ENCODE measurements at places on chromosomes 11 and 22.
A peak's percentile ranks its signal among the peaks of the same experiment; 100 is the strongest.

DNA sequence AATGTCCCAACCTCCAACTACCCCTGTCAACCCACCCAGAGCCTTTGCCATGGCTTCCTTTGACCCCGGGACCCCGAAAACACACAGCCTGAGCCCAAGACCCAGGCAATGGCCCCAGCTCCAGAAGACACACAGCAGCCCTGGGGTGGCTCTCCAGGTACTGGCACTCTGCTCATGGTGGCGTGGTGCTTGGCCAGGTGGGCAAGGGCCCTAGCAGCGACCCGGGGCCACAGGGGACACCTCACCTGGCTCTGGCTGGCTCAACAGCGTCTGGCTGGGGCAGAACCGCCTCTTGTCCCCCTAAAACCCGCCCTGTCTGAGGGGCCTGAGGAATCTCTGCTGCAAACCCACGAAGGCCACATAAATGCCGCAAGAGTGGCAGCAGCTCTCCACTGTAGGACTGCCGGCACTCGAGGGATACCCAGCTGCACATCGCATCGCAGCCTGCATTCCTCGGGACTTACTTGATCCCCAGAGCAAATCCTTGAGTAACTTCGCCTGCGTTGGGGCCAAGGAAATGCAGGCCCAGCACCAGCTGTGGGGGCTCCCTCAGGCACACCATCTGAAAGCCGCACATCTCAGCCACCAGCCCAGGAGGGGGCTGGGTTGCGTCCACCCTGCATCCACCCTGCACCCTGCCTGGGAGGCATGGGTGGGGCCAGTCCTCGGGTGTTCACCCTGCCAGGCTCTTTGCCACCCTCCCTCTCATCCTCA lies 23.1 kb upstream of the GNB1L start:
- no peak for DNase-seq

GRCh38 chr22:32775957-32776356 lies 25.5 kb upstream of the TIMP3 start:
- no peak for DNase-seq

- DNase-seq: no peak
These were observed 404.6 kb downstream of the TBC1D22A start for GRCh38 chr22:47167056-47167455.

- DNase-seq: no peak
These were observed 64.0 kb downstream of the SOX6 start for GRCh38 chr11:16292167-16292859.

- no peak for DNase-seq
These were observed 265.7 kb upstream of the CADM1 start for GRCh38 chr11:115769891-115770290.

- DNase-seq: no peak
These were observed 326.9 kb downstream of the CTTN start for GRCh38 chr11:70725278-70725677.

GRCh38 chr11:76674517-76675400 lies 4.2 kb upstream of the LRRC32 start:
- DNase-seq: peak; percentile 46

GRCh38 chr11:94477624-94478023 lies 16.0 kb downstream of the MRE11 start:
- DNase-seq: no peak

GRCh38 chr11:5928811-5929210 lies 13.2 kb upstream of the OR56A3 start:
- DNase-seq: no peak

DNA sequence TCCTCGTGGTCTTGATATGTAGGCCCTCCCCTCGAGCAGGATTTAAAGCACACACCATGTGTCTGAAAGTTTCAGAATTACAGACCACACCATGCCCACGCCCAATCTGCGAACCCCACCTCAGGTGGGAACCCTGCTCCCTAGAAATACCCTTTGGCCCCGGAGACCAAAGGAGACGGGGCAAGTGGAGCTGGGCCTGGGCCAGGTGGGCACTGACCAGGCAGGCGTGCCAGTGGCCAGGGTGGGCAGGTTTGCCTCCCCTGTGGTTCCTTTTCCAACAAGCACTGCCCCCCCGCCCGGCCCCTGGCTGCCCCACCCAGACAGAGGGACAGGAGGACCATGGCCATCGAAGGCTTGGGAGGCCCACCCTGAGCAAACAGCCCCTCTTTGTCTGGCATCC lies 400.4 kb downstream of the TBC1D22A start:
- no peak for DNase-seq

- no peak for DNase-seq
These were observed 198.2 kb upstream of the POU2AF2 start for GRCh38 chr11:111047374-111047773.

DNA sequence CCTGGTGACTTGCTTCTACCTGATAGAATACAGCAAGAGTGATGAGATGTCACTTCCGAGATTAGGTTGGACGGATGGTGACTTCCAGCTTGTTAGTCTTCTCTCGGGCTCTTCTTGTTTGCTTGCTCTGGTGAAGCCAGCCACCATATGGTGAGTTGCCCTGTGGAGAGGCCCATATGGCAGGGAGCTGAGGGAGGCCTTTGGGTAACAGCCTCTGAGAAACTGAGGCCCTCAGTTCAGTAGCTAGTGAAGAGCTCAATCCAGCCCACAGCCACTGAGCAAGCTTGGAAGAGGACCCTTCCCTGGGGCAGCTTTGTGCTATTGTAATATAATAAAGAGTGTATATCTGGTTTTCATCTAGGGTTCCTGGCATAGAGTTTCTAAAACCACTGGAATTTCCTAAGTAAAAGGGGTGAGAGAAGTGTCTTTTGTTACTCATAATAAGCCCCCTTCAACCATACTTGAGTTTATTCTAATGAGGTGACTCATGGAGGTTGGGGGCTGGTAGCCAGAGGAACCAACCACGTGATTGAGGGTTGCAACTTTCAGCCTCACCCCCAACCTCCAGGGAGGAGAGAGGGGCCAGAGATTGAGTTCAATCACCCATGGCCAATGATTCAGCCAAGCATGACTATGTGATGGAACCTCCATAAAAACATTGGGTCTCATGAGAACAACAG lies 8.0 kb upstream of the TPCN2 start:
- no peak for DNase-seq

DNA sequence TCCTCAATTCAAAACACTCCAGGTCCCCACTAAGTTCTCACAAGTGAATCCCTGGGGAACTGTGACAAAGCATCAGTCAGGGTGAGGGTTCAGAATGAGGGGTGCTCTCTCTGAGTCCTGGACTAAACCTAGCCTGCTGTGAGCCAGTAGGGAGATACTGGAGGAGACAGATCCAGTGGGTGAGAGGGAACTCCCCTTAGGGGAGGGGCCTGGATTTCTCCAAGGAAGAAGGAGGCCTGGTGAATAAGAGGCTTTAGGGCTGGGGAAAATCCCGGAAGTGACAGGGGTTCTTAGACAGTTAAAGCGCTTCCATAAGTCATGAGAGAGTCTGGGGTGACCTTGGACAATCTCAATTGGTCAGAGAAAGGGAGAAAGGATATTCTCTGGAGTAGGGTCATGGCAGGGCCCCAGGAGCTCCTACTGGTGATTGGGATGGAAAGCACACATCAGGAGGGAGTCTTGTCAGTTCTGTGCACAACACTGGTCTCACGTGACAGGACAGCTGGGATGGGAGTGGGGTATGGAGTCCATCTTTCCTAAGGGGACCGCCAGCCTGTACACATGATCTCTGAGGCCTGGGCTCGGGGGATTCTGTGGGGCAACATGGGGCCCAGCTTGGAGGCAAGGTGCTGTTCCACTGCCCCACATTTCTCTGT lies 1.5 kb downstream of the TBC1D10A start:
- DNase-seq: no peak

DNA sequence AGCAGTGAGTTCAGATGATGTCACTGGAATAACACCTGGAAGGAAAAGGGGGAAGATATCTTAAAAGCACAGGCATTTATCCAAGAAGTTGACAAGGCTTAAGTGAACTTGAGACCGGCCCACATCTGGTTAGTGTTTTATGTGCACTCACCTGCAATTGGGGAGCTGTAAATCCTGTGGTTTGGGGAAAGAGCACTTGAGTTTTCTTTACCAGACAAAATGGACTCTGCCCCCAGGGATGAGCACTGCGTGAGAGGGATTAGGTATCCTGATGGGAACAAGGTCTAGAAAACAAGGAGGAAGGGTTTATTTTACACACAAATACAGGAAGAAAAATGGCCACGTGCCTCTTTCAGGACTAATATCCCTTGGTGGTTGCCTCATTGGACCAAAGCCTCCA lies 15.2 kb downstream of the E2F8 start:
- DNase-seq: no peak

- no peak for DNase-seq
These were observed 31.7 kb downstream of the KIRREL3 start for GRCh38 chr11:126968915-126969314.

- DNase-seq: no peak
These were observed 191.8 kb upstream of the E2F8 start for GRCh38 chr11:19432370-19433061.

GRCh38 chr11:101008961-101009689 lies 120.5 kb downstream of the PGR start:
- DNase-seq: no peak

GRCh38 chr11:58922479-58922878 lies 16.8 kb upstream of the GLYATL1 start:
- no peak for DNase-seq

- DNase-seq: no peak
These were observed 59.3 kb downstream of the NRXN2 start for GRCh38 chr11:64663656-64664055.

DNA sequence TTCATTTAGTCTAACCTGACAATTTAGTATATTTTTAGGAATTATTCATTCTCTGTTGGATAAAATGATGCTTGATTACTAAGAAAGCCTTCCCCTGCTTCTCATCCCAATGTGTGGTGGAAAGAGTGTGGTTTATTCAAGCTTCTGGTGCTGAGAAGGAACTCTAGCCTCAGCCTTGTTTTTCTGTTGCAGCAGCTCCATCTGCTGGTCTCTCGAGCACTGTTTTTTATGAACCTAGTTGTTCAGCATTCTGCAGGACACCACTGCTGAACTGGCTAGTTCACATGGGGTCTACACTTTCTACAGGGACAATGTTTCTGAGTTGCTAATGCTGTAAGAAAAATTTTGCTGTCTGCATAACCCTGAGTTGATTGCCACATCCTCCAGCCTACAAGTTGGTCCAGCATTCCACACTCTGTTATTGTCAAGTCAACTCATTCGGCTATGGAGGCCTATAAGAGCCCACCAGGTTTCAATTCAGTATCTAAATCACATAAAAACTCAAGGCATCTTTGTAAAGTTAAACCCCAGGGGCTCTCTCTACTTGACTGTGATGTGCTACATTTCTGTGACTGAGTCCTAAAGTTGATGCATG lies 14.3 kb downstream of the OR2AG2 start:
- DNase-seq: no peak

DNA sequence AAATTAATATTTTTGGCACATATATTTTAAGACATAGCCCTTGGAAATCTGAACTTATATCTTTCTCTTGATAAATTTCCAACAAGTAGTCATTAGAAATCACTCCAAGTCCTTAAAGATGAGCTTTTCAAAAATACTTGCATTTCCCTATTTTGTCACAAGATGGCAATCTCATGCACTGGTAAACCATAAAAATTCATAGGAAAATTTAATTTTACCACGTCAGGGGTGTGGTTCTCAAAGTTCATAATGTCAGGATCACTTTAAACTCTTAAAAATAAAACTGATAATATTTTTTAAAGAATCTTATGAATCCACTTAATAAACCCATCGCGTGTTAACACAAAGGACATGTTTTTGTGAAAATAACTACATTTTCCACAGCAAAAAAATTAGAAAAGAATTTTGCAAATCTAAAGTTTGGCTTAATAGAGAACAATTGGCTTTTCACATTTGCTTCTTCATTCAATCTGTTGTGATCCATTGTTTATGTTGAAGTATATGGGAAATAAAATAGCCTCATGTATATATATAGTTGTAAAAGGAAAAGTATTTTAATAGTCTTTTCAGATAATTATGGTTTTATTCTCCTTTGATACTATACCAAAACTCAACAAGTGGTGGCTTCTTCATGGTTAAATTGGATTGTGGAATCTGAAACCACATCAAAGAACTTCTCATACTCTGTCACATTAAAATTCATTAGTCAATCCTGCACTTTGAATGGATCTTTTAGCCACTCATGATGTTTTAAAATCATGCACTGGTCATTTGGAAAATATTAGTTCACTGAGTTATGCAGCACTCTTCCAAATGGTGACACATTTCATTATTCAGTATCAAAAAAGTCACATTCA lies 169.1 kb downstream of the CADM1 start:
- no peak for DNase-seq

DNA sequence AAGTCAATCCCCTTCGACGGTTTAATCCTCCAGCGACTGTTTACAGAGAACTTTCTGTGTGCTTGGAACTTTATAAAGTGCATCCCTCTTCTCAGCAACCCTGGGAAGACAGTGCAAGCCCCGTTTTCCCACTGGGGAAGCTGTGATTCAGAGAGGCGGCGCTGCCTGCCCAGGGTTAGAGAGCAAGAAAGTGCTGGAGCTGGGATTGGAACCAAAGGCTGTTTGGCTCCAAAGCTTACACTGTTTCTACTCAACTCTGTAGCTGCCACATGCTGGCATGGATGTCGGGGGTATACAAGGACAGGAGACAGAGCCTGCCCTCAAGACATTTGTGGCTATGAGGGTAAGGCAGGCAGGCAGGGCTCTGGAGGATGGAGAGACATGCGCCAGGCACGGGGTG lies 13.0 kb downstream of the FBLN1 start:
- DNase-seq: no peak

- DNase-seq: no peak
These were observed 83.9 kb downstream of the CABIN1 start for GRCh38 chr22:24094966-24095365.

DNA sequence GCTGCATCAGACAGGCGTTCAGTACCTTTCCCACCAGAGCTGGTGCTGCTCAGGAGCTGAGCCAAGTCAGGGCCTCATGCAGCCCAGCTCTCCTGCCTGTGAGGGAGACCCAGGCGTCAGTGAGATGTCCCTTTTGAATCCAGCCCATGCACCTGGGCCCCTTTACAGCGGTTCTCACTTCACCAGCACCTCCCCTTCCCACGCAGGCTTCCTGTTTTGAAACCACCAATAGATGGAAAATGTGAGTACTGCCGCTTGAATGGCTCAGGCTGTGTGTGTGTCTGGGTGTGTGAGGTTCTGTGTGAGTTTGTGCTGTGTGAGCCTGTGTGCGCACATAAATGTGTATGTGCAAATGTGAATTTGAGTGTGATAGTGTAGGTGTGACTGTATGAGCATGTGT lies 88.4 kb downstream of the UBASH3B start:
- DNase-seq: peak; percentile 30
